ENCODE measurements at places on chromosomes 3 and 15. TPM values are rescaled to one million over a fixed set of nuclear protein-coding genes. Genes with fewer than 3 reads are reported as not detected.

Gene PDZRN3
- 87.4 TPM for total RNA-seq

Gene ZNF620
- 3.6 TPM for total RNA-seq

DNA sequence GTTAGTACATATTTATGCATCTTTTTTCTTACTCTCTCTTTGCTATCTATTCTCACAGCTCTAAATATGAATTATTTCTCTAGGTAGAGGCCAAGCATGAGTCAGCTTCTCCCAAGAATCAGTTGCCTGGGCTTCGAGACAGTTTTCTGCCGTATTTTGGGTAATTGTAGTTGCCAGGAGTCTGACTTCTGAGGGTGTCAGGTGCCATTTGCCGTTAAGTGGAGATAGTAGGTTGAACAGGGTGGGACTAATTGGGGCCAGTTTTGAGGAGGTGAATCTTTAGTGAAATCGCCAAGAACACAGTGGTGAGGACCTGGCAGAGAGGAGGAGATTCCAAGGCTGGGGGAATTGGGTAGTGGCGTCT lies 7.8 kb upstream of the NRROS start:
- H3K4me3 ChIP-seq = peak overlapping the region; percentile 67
- H3K27ac ChIP-seq = peak overlapping the region; percentile 81
- H3K27me3 ChIP-seq = no peaks in the 10 kb centered on the region

GRCh38 chr15:81113861-81114291 lies 20.2 kb upstream of the CFAP161 start:
- no peak overlapping the region for H3K4me3 ChIP-seq
- H3K27me3 ChIP-seq = peaks cover 2% of the 10 kb centered on the region
- no peaks in the 10 kb centered on the region for H3K36me3 ChIP-seq
- no peaks in the 10 kb centered on the region for H3K4me1 ChIP-seq
- no peak for DNase-seq
